ENCODE measurements at places on chromosomes 4 and X. TPM values are rescaled to one million over a fixed set of nuclear protein-coding genes. Genes with fewer than 3 reads are reported as not detected.

Gene GLRB
- total RNA-seq = not detected

Gene HELT
- total RNA-seq = not detected

Gene RHOH
- total RNA-seq = 46.2 TPM

Gene GLOD5
- total RNA-seq = 15.3 TPM

Gene PARM1
- total RNA-seq = 10.2 TPM

Gene TMEM156
- not detected for total RNA-seq

Gene LRCH2
- 11.6 TPM for total RNA-seq

Gene MAGEA2
- not detected for total RNA-seq

Gene MAGEA10
- not detected for total RNA-seq

Gene ADGRL3
- total RNA-seq = 39.6 TPM

Gene KIAA1210
- not detected for total RNA-seq

Gene WDR17
- total RNA-seq = 1.7 TPM

Gene FOXR2
- total RNA-seq = not detected

Gene CCDC149
- 4.2 TPM for total RNA-seq

Gene TRMT10A
- 8.4 TPM for total RNA-seq

Gene NPY1R
- total RNA-seq = 1.6 TPM

Gene FRMD7
- total RNA-seq = not detected

Gene ASB9
- total RNA-seq = 1.1 TPM

Gene CD40LG
- total RNA-seq = not detected

Gene GABRE
- 122 TPM for total RNA-seq

Gene ATP11C
- total RNA-seq = 9.7 TPM

Gene SPARCL1
- 119 TPM for total RNA-seq

Gene SPACA5
- not detected for total RNA-seq

Gene PITX2
- 28.9 TPM for total RNA-seq

Gene RTL3
- total RNA-seq = 0.94 TPM

Gene EIF4E
- 55.3 TPM for total RNA-seq

Gene NAA11
- not detected for total RNA-seq

Gene GSX2
- not detected for total RNA-seq

Gene KLB
- 0.66 TPM for total RNA-seq

Gene ALPK1
- 36.9 TPM for total RNA-seq

Gene CFAP47
- not detected for total RNA-seq

Gene NOX1
- 0.88 TPM for total RNA-seq

Gene SSX4
- not detected for total RNA-seq

Gene VCX3B
- not detected for total RNA-seq

Gene TRPC5OS
- total RNA-seq = not detected

Gene STS
- total RNA-seq = 5.6 TPM

Gene TIGD4
- 0.94 TPM for total RNA-seq

Gene ETNPPL
- not detected for total RNA-seq

Gene FAM47E
- 8.4 TPM for total RNA-seq

Gene STAP1
- 1.5 TPM for total RNA-seq

Gene RPS6KA6
- total RNA-seq = 1.7 TPM

Gene MAML3
- total RNA-seq = 24.9 TPM

Gene CXorf49
- not detected for total RNA-seq

Gene F8A1
- total RNA-seq = 11.6 TPM

Gene GAB1
- 76.7 TPM for total RNA-seq

Gene ATP8A1
- 161 TPM for total RNA-seq

Gene CENPVL1
- not detected for total RNA-seq

Measured in Peyer's patch (tissue), 4 donors.